CD8-positive, alpha-beta T cell (primary cell): ENCODE measurements at places on chromosomes 2 and 18.
A peak's percentile ranks its signal among the peaks of the same experiment; 100 is the strongest.

DNA sequence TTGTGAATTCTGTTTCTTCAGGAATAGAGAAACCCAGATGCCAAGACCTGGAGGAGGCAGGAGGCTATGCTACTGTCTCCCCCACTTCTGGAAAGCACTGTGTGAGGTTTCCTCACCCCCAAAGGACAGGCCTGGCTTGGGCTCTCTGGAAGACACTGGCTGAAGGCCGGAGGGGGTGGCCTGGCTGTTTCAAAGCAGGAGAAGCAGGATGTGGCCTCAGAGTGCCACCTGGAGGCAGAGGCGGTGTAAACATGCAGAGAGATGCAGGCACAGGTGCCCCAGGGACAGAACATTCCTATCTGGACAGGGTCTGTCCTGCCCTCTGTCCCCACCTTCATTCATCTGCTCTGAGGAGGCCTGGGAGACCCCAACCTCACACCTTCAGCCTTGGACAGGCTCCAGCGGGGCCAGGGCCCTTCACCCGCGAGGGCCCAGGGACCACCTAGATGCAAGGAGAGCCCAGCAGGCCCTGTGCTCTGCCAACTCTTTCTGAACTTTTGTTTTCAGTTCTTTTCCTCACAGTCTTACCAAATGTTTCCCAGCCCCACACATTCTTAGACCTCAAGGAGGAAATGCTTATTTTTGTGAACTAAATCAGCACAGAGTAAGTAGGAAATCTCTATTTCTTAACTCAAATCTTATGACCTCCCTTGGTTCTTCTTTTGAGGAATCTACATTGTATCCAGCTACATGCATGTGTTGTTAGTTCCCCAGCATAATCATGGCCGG lies 79.2 kb downstream of the LONRF2 start:
- DNase-seq, result peak; percentile 59

- DNase-seq, result no peak
Measured at GRCh38 chr18:48671561-48671945, 132.7 kb downstream of the CTIF start.

GRCh38 chr2:19714926-19715325 lies 186.9 kb downstream of the TTC32 start:
- no peak for DNase-seq

DNA sequence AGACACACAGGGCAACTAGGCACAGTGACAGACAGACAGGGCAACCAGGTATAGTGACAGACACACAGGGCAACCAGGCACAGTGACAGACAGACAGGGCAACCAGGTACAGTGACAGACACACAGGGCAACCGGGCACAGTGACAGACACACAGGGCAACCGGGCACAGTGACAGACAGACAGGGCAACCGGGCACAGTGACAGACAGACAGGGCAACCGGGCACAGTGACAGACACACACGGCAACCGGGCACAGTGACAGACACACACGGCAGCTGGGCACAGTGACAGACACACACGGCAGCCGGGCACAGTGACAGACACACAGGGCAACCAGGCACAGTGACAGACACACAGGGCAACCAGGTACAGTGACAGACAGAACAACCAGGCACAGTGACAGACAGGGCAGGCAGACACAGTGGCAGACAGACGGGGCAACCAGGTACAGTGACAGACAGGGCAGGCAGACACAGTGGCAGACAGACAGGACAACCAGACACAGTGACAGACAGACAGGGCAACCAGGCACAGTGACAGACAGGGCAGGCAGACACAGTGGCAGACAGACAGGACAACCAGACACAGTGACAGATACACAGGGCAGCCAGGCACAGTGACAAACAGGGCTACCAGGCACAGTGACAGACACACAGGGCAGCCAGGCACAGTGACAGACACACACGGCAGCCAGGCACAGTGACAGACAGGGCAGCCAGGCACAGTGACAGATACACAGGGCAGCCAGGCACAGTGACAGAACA lies 64.7 kb upstream of the RAB6C start:
- DNase-seq, result no peak

- no peak for DNase-seq
Measured at GRCh38 chr2:203913947-203914346, 22.6 kb upstream of the ICOS start.
